A673 (cell line): ENCODE measurements at places on chromosomes 5 and 9. TPM values are rescaled to one million over a fixed set of nuclear protein-coding genes. Genes with fewer than 3 reads are reported as not detected.

DNA sequence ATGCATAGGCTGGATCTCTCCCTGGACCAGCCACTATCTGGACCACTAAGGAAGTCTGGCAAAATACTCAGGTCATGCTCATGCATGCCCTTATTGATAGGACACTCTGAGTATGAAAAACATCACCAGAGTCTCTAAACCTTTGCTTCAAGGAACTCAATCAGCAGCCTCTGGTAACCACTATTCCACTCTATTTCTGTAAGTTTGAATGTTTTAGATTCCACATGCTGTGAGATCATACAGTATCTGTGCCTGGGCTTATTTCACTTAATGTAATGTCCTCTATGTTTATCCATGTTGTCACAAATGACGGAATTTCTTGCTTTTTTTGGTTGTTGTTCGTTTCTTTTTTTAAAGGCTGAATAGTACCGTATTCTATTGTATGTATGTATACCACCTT is 68.3 kb downstream of the TARS1 start:
- H3K36me3 ChIP-seq, result no peaks in the 10 kb centered on the region
- H3K27me3 ChIP-seq, result no peaks in the 10 kb centered on the region
- H3K27ac ChIP-seq, result no peak overlapping the region

DNA sequence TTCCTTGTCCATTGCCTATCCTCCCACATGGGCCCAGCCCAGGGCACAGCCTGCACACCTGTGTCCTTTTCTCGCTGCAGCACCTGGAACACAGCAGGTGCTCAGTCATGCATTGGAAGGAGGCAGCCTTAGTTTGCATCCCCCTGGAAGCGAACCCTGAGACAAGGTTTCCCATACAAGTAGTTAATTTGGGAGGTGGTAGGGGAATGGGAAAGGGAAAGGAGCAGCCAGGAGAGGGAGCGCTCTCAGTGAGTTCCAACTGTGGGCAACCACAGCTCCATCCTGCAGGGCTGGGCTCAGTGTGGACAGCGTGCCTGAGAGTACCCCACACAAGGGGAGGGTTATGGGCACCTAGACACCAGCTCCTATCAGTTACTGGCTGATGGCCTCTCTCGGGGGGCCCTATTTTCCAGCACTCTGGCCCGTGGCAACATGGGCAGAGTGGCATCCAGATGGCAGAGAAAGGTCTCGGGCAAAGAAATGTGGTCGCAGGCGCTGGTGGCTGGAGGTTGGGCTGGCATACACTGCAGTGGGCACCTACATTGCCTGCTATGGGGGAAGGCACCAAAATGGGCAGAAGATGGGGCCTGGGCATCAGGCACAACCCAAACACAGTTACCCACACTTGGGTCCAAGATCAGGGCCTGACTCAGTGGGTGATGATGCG is 50.1 kb downstream of the TSPAN17 start:
- no peaks in the 10 kb centered on the region for H3K4me1 ChIP-seq
- no peak overlapping the region for H3K27ac ChIP-seq
- H3K36me3 ChIP-seq, result no peaks in the 10 kb centered on the region
- no peaks in the 10 kb centered on the region for H3K27me3 ChIP-seq

DNA sequence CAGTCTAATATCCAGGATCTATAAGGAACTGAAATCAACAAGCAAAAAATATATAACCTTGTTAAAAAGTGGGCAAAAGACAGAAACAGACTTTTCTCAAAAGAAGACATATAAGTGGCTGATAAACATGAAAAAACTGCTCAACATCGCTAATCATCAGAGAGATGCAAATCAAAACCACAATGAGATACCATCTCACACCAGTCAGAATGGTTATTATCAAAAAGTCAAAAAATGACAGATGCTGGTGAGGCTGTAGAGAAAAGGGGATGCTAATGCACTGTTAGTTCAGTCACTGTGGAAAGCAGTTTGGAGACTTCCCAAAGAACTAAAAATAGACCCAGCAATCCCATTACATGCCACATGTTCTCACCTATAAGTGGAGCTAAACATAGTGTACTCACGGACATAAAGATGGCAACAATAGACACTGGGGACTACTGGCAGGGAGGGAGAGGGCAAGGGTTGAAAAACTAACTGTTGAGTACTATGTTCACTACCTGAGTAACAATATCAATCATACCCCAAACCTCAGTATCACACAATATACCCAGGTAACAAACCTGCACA is 11.7 kb upstream of the TSSK1B start:
- DNase-seq, result no peak
- no peaks in the 10 kb centered on the region for H3K4me1 ChIP-seq
- peaks cover 5% of the 10 kb centered on the region for H3K27me3 ChIP-seq
- no peaks in the 10 kb centered on the region for H3K36me3 ChIP-seq
- no peak overlapping the region for H3K4me3 ChIP-seq

DNA sequence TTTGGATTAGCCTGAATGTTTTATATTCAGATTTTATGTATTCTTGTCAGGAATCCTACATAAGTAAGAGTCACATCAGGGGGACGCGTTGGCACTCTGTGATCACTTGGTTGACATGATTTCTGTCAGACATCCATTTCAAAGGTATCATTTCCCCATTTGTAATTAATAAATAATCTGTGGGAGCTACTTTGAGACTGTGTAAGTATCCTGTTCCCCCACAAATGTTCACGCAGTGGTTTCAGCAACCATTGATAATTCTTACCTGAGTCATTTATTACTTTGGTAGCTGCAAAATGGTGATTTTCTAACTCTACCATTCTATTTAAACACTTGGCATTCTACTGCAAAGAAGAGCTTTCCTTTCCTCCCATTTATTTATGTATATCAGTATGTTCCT is 56.9 kb upstream of the TBC1D2 start:
- no peak for DNase-seq
- no peak overlapping the region for H3K27ac ChIP-seq
- H3K36me3 ChIP-seq, result no peaks in the 10 kb centered on the region
- no peak overlapping the region for H3K4me3 ChIP-seq
- no peaks in the 10 kb centered on the region for H3K4me1 ChIP-seq

DNA sequence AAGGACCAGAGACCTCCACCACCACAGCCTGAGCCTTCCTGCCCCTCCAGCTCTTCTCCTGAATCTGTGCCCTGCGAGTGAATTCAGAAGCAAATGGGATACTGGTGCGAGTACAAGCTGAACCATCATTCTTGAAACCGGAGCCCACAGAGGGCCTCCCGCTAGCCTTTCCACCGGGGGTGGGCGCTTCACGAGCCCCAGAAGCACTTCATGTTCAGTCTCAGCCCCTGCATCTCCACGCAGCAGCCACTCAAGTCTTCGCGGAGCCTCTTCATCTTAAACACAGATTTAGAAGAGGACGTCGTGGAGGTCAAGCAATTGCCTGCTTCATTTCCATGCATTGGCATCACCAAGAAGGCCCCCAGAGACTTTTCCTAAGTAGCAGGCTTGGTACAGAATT is 26.0 kb upstream of the OLFM1 start:
- no peak for DNase-seq
- H3K27ac ChIP-seq, result no peak overlapping the region
- H3K4me1 ChIP-seq, result no peaks in the 10 kb centered on the region
- no peaks in the 10 kb centered on the region for H3K27me3 ChIP-seq

DNA sequence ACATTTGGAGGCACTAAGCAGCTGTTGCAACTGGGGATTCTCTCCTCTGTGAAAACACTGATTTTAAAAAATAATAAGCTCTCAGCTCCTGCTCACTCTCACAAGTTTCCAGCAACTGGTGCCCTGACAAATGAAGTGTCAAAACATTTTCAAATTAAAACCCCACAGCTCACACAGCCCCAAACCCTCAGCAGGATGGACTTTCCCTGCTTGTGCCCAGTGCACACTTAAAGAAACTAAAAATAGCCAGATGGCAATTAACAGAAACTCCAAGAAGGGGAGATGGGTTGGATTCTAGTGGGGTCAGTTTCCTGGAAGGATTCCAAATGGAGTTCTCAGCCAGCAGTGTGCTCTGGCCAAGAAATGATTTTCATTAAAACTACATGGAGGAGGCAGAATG is 163.0 kb upstream of the PUM3 start:
- H3K36me3 ChIP-seq, result no peaks in the 10 kb centered on the region
- no peaks in the 10 kb centered on the region for H3K4me1 ChIP-seq
- DNase-seq, result no peak
- no peak overlapping the region for H3K4me3 ChIP-seq
- H3K27ac ChIP-seq, result no peak overlapping the region

GRCh38 chr5:17796757-17797396 is 162.6 kb downstream of the TAF11L14 start:
- no peaks in the 10 kb centered on the region for H3K36me3 ChIP-seq
- H3K4me3 ChIP-seq, result no peak overlapping the region
- peaks cover 3% of the 10 kb centered on the region for H3K4me1 ChIP-seq
- no peaks in the 10 kb centered on the region for H3K27me3 ChIP-seq
- no peak overlapping the region for H3K27ac ChIP-seq
- no peak for DNase-seq

GRCh38 chr5:140328036-140328764 is 18.2 kb downstream of the HBEGF start:
- H3K27ac ChIP-seq, result peak overlapping the region; percentile 73
- H3K4me3 ChIP-seq, result no peak overlapping the region

- H3K27me3 ChIP-seq, result no peaks in the 10 kb centered on the region
- peak; percentile 81 for DNase-seq
- no peak overlapping the region for H3K4me3 ChIP-seq
- no peaks in the 10 kb centered on the region for H3K4me1 ChIP-seq
- H3K36me3 ChIP-seq, result no peaks in the 10 kb centered on the region
These were observed 88.1 kb downstream of the PCSK1 start for GRCh38 chr5:96344678-96345577.

DNA sequence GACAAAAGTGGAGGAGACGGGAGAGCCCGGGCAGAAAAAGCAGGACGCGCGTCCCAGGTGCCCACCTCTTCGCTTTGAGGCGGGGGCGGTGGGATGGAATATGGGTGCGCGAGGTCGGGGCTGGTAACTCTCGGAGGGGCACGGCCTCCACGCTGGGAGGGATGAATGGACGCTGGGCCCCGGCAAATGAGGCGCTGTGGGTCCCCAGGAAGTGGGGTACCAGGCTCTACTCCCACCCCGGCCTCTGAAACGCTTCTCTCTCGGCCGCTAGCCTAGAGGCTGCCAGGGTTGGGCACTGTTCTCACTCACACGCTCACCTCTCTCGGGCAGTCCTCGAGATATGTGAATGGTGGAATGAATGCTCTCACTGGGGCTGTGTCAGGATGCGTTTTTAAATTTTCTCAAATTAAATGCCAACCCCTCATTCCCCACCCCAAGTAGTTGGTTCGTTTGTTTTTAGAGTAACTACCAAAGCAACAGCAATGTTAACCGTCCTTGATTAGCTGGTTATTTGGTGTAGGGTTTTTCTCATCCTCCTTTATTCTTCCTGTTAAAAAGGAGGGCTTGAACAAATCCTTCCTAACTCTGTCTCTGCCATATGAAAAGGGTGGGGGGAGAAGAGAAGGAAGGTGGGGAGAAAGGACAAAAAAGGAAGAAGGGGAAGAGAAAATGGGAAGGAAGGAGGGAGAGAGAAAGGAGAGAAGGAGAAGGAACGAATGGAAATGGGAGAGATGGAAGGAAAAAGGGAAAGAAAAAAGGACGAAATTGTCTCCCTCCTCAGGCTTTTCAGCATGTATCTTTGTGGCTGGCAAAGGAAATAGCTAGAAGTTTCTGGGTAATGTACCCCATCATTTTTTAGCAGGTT is 1.3 kb upstream of the EBF1 start:
- H3K4me3 ChIP-seq, result peak overlapping the region; percentile 58
- DNase-seq, result no peak
- H3K27me3 ChIP-seq, result peaks cover 13% of the 10 kb centered on the region
- H3K27ac ChIP-seq, result no peak overlapping the region
- no peaks in the 10 kb centered on the region for H3K4me1 ChIP-seq

GRCh38 chr5:173371400-173371799 is 43.2 kb upstream of the STC2 start:
- H3K27ac ChIP-seq, result no peak overlapping the region
- H3K36me3 ChIP-seq, result no peaks in the 10 kb centered on the region
- H3K27me3 ChIP-seq, result peaks cover 3% of the 10 kb centered on the region
- no peak for DNase-seq

- H3K36me3 ChIP-seq, result no peaks in the 10 kb centered on the region
- H3K27me3 ChIP-seq, result peaks cover 65% of the 10 kb centered on the region
- H3K4me3 ChIP-seq, result no peak overlapping the region
- H3K27ac ChIP-seq, result no peak overlapping the region
- DNase-seq, result no peak
These were observed 290.5 kb downstream of the DOCK8 start for GRCh38 chr9:504921-505740.

DNA sequence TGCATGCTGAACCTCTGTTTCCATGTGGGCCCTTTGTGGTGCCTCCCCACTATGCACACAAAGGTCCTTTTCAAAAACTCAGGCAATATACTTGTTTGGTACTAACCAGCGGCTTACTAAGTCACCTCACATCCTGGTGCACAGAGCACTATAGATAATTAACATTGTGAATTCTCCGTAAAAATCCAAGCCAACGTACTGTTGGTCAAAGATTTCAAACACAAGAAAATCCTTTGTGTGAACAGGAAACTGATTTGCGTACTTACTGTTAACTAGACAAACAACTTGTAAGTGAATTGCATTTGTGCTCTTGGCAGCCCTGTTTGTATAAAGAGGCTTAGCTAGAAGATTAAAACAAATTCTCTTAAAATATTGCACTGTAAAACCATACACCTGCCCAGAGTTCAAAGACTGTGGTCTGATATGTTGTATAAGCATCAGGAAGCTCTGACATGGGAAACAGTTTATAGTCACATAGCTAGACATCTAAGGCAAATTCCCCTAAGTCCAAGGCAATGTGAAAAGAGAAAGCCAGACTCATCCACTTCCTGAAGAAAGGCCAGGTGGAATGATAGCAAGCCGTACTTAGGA is 125.0 kb upstream of the SLC12A2 start:
- no peaks in the 10 kb centered on the region for H3K36me3 ChIP-seq
- no peak overlapping the region for H3K27ac ChIP-seq
- no peak overlapping the region for H3K4me3 ChIP-seq
- peaks cover 24% of the 10 kb centered on the region for H3K4me1 ChIP-seq

DNA sequence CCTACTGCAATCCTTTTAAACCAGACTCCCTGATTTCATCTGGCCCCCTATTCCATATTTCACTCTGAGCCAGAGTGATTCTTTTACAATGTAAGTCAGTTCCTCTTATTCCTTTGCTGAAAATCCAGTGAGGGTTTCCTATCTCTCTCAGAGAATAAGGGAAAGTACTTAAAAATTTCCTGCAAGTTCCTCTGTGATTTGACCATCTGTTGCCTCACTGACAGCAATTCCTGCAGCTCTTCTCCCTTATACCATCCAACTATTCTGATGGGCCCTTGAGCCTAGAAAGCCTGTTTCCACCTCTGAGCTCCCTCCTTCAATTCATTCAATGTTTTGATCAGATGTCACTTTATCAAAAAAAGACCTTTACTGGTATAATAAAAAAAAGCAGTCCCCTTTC is 317.1 kb upstream of the CCNH start:
- H3K36me3 ChIP-seq, result no peaks in the 10 kb centered on the region
- H3K27ac ChIP-seq, result no peak overlapping the region
- H3K4me1 ChIP-seq, result no peaks in the 10 kb centered on the region
- no peaks in the 10 kb centered on the region for H3K27me3 ChIP-seq
- H3K4me3 ChIP-seq, result no peak overlapping the region

AUH gene
- 12.3 and 15.4 TPM in 2 replicates for total RNA-seq

PTGDS gene
- total RNA-seq, result not detected in 2 replicates

CKMT2 gene
- not detected in 2 replicates for total RNA-seq

CBY3 gene
- not detected in 2 replicates for total RNA-seq

N4BP3 gene
- 0.66 and 0.73 TPM in 2 replicates for total RNA-seq

PCDHGA3 gene
- 0.85 and 0.97 TPM in 2 replicates for total RNA-seq

PCDHGC5 gene
- 3.4 and 3.6 TPM in 2 replicates for total RNA-seq

CSF1R gene
- total RNA-seq, result not detected in 2 replicates

SHOC1 gene
- not detected in 2 replicates for total RNA-seq

PDE6A gene
- total RNA-seq, result 0.39 and 0.49 TPM in 2 replicates

SHISAL2B gene
- not detected in 2 replicates for total RNA-seq

KCNT1 gene
- 0.31 TPM in 1 of 2 replicates, not detected in the other for total RNA-seq
